ENCODE measurements at places on chromosomes 16 and 17. TPM values are rescaled to one million over a fixed set of nuclear protein-coding genes. Genes with fewer than 3 reads are reported as not detected.

DNA sequence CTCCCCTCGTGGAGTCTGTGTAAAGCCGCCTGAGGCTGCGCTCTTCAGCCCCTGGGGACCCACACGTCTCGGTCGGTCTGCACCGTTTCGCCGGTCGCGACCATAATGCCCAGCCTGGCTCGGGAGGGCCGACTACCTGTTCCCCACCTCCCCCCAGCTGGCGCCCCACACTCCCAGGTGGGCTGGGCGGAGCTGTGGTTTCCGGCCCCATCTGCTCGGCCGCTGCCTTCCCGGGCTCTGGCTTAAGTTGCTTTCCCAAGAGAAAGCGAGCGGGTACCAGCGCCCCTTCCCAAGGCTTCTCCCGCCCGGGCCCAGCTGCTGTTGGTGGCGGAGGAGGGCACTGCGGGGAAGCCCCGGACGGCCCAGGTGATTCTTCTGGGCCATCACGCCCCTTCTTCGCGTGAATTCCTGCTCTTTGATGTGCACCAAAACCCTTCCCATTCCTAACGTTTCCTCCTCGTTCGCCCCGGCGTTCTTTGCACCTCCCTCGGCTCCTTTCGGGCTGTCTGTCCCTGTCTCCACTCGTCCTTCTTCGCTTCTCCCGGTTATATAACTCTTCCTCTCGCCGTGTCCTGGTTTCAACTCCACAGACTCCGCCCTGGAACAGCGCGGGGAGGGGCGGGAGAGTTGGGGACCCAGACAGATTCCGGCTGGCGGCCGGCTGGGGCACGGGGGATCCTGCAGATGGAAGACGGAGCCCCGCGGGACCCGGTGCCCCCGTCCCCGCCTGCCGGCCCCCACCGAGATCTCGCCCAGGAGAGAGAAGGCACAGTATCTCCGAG lies 2.0 kb downstream of the KDM6B start:
- peak; percentile 75 for DNase-seq

GRCh38 chr17:31687505-31688126 lies 171.4 kb downstream of the COPRS start:
- no peak for DNase-seq

GRCh38 chr17:9002606-9003354 lies 18.5 kb upstream of the NTN1 start:
- DNase-seq = no peak

DNA sequence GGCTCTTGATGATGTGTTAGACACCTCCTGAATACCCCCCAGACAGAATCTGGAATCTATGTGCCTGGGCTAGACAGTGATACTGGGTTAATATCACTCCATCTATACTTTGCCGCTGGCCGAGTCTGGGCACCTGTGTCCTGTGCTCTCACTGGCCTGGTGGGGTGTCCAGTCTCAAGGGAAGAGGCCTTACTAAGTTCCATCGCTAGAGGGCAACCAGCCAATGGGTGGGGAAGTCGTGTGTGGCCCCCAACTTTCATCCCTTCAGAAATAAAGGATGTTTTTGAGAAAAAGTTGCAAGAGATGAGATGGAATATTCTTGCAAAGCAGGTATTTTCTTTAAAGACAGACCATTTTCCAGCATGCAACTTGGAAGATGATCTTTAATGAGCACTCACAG lies 1.6 kb upstream of the GLP2R start:
- DNase-seq = no peak

DNA sequence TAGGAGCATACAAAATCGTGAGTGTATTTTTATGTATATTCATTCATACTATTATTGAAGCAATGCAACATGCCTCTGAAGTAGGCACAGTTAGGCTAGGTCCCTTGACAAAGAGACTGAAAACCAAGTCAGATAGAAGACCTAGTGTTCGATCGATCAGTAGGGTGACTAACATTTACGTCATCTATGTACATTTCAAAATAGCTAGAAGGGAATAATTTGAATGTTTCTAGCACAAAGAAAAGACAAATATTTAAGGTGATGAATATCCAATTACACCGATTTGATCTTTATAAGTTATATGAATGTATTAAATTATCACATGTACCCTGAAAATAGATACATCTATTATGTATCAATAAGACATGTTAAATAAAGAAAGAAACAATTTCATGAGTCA lies 610.1 kb downstream of the TOX3 start:
- DNase-seq = no peak

DNA sequence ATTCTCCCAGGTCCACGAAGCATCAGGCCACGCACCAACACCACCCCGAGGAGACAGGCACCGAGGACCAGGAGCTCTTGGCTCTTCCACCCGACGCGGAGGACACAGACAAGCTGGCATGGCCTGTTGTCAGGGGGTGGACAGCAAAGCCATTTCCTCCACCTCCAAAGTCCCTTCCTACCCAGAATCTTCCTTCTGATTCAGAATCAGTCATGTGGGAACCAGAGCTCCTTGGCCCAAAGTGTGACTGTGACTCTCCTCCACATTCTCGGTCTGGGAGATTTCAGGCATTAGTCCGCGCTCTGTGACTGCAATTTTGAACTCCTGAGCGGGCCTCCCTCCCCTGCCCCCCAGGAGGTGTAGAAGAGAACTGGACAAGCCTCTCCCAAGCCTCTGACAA lies 9.2 kb downstream of the DNAH17 start:
- no peak for DNase-seq

- DNase-seq = peak; percentile 57
These were observed 49.1 kb upstream of the ACSF3 start for GRCh38 chr16:89044418-89045180.

- no peak for DNase-seq
These were observed 183.2 kb downstream of the ZNF423 start for GRCh38 chr16:49672753-49673152.

FBXW10 gene
- total RNA-seq = not detected

DNA sequence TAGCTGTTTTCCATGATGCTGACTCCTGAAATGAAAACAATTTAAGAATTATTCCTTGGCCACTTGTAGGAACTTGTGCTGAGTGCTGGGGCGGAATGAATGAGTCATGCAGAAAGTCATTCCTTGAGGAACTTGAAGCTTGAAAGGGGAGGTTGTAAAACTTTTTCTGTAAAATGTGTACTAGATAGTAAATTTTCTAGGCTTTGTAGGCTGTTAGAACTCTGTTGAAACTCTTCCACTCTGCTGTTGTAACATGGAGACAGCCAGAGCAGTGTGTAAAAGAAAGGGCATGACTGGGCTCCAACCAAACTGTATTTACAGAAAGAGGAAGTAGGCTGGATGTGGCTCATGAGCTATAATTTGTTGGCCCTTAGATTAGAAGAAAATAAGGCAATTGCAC lies 46.1 kb downstream of the ABCA8 start:
- no peak for DNase-seq

DNA sequence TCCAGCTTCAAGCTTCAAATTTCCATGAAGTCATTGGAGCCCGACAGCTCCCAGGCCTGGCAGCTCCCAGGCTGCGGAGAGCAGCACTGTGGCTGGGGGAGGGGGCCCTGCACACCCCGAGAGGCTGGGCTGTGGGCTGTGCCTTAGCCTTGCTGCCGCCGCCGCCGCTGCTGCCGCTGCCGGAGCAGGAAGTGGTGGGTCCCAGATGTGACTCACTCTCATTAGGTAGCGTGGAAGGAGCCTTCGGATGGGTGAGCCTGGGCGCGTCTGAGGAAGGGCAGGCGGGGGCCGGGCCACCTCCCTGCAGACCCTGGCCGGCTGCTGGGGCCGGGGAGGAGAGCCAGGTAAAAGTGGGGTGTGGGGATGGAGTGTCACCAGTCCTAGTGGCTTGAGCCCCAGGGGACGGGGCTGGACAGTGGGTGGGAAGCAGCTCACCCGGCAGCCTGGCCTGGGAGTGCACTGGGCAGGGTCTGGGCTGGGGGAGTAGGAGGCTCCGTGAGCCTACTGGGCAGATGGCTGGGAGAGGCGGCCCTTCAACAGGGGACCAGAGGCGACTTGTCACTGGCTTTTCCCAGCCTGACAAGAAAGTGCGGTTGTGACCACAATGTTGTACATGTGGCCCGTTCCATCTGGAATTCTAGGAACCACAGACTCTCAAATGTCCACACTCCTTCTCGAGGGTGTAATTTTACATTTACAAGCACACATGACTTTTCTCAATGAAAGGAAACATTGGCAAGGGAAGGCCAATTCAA lies at the start of gene ADCY7:
ADCY7 (plus strand) TSS at position 215 of the 755 bp plus-strand sequence. CDS start 21,629 bp downstream, outside the sequence.
- peak; percentile 92 for DNase-seq

KRTAP4-1 gene
- total RNA-seq = not detected

DNA sequence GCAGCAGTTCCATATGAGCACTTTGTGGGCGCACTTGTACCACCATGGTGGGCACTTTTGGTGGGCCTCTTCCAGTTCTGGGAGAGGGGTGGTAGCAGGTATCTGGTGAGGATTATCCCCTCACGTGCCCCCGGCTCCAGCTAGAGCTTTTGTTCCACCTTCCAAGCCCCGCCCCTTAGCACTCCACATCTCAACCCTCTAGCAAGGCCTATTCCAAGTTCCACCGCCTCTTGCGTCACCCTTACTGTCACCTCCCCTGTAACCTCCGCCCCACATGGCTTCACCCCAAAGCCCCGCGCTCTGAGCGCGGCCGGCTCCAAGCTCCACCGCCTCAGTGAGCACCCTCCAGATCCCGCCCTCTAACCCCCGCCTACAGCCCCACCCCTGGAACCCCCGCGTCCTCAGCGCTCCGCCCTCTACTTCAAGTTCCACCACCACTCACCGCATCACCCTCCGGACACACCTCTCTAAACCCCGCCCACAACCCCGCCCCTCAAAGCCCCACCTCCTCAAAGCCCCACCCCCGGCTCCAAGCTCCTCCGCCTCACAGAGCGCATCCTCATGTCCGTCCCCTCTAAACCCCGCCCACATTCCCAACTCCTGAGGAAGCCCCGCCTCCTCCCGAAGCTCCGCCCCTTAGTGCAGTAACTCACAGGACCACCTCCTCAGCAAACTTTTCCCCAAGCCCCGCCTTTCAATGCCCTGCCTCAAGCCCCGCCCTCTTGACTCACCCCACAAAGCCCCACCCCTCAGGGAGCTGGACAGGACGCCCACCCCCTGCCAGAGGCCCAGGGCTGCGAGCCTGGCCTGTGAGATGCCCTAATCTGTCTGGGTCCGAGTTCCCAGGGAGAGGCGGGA lies 11.1 kb downstream of the SCN4A start:
- peak; percentile 82 for DNase-seq

DNA sequence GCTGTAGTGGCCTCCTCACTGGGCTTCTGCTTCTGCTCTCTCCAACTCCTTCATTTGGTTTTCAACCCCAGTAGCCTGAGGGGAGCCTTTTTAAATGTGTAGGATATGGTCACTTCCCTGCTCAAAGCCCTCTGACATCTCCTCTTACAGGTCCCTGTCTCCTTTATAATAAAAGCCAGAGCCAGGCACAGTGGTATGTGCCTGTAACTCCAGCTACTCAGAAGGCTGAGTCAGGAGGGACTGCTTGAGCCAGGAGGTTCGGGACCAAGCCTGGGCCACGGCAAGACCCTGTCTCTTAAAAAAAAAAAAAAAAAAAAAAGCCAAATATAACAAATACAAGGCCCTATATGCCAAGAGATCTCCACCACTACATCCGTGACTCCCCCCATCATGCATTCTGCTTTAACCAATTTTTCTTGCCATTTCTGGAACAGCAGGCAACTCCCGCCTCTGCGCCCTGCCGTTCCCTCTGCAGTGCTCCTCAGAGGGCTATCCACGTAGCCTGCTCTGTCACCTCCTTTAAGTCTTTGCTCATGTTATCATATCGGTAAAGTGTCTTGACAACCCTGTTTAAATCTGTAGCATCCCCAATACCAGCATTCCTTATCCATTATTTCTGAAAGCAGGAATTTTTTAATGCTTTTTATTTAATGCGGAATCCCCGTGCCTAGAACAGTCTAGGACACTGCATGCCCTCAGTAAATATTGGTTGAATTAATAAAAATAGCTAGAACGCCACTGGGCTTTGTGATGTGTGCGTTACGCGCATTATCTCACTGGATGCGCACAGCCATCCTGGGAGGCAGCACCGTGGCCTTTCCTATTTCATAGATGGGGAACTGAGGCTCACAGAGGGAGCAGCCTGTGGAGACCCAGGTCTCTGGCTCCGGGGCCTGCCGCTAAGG lies 9.5 kb downstream of the ZNF771 start:
- DNase-seq = no peak

DNA sequence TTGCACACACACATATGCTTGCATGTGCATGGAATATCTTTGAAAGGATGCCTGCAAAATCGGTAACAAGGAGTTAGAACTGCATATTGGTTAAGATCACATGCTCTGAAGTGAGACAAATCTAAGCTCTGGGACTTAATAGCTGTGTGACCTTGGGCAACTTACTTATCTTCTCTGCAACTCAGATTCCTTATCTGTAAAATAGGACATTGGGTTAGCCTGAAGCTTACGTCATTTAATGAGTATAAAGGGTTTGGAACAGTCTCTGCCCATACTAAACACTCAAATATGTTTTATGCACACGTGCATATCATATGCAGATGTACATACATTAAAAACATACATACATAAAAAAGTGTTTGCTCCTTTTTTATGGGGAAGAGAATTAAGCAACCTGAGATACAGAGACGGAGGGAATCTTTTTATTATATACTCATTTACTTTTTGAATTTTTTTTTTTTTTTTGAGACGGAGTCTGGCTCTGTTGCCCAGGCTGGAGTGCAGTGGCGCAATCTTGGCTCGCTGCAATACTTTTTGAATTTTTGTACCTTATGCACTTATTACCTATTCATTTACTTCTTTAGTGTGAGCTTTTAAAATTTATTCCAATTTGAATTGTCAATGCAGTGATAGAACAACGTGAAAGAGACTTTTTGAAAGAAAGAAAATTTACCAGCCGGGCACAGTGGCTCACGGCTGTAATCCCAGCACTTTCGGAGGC lies 206.2 kb downstream of the CCDC182 start:
- DNase-seq = no peak

POLR3K gene
- total RNA-seq = 8.8 TPM

DNA sequence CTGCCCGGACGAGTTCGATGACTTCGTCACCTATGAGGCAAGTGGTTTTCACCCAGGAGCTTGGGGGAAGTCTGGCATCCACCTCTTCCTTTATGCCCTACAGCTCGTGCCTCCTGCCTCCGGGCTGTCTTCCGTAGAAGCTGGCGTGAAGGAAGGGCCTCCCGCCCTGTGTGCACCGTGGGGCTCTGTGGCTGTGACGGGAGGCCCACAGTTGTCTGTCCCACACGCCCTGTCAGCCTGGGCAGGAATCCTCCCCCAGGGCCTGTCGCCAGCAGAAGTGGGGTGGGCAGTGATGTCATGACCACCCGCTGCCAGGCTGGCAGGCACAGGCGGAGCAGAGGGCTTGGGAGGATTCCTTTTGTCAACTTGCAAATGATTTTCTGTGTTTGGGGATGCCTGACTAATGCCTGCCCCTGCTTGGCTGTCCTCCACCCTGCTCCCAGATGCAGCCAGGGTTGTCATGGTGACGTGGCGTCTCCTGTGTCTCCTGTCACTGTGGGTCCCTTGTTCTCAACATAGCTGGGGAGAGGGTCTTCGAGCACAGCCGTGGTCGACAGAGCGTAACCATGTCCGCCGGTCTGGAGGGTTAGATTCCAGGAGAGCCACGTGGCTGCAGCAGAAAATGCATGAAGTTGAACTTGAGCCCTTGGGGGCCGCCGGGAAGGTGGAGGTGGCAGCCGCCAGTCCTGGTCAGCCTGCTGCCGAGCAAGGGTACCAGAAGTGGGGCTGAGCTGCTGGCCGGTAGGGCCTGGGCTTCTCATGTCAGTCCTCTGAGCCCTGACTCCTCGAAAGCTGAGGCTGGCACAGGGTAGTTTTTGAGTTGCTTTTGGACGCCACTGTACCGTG lies 46.1 kb downstream of the RAB11FIP3 start:
- DNase-seq = peak; percentile 90

All from kidney (tissue), 22 donors.